ENCODE measurements at places on chromosomes 5 and 9. TPM values are rescaled to one million over a fixed set of nuclear protein-coding genes. Genes with fewer than 3 reads are reported as not detected.

- H3K36me3 ChIP-seq: no peaks in the 10 kb centered on the region
- no peak overlapping the region for H3K4me3 ChIP-seq
- H3K4me1 ChIP-seq: no peaks in the 10 kb centered on the region
- no peak overlapping the region for H3K27ac ChIP-seq
- no peak for DNase-seq
Measured at GRCh38 chr9:102967979-102968378, 27.2 kb upstream of the CYLC2 start.

The AFAP1L1 gene
- 3.5 TPM for total RNA-seq

- peaks cover 1% of the 10 kb centered on the region for H3K27me3 ChIP-seq
- no peak overlapping the region for H3K4me3 ChIP-seq
- no peaks in the 10 kb centered on the region for H3K36me3 ChIP-seq
- no peak for DNase-seq
Measured at GRCh38 chr9:90259311-90260246, 383.0 kb downstream of the DIRAS2 start.

GRCh38 chr5:25995209-25995608 lies 1043.2 kb downstream of the CDH9 start:
- no peak overlapping the region for H3K4me3 ChIP-seq
- H3K36me3 ChIP-seq: no peaks in the 10 kb centered on the region
- H3K27me3 ChIP-seq: no peaks in the 10 kb centered on the region
- H3K27ac ChIP-seq: no peak overlapping the region
- DNase-seq: no peak

The OTP gene
- total RNA-seq: not detected

The SLC36A2 gene
- total RNA-seq: not detected

DNA sequence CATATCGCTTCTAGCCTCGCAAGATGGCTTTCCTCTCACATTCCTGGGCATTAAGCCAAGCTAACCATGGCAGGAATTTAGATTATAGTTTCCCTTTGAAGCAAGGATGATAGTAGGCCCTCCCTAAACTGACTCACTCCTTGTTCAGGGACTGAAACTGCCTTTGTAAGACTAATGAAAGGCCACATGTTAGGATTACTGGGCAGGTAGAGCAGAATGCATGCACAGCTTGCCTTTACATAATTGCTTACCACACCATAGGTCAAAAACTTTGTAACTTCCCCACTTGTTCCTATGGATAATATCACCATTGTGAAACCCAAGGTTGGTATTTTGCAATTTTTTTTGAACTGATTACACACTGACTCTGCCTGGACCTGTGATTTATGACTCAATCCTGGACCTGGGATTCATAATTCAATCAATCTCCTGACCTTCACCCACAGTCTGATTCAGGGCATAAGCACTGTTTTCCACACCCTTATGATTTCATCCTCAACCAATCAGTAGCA lies 41.0 kb upstream of the PRDM9 start:
- DNase-seq: no peak
- H3K27me3 ChIP-seq: no peaks in the 10 kb centered on the region
- H3K36me3 ChIP-seq: no peaks in the 10 kb centered on the region

DNA sequence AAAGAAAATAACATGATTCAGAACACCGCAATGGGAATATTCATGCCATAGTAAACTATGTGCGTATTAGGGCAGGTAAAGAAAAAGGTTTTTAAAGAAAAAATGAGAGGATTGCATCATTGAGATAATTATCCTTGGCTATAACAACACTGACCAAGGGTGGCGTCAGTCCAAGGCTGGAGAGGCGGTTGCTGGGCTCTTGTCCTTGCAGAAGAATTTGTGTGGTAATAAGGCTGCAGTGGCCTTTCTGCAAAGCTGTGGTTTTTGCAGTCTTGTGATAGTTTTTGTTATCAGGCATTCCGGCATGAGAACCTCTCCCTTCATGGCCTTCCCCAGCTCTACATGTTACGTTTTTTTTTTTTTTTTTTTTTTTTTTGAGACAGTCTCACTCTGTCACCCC lies 14.0 kb downstream of the BOD1 start:
- peaks cover 11% of the 10 kb centered on the region for H3K4me1 ChIP-seq
- H3K27me3 ChIP-seq: no peaks in the 10 kb centered on the region
- H3K4me3 ChIP-seq: no peak overlapping the region

DNA sequence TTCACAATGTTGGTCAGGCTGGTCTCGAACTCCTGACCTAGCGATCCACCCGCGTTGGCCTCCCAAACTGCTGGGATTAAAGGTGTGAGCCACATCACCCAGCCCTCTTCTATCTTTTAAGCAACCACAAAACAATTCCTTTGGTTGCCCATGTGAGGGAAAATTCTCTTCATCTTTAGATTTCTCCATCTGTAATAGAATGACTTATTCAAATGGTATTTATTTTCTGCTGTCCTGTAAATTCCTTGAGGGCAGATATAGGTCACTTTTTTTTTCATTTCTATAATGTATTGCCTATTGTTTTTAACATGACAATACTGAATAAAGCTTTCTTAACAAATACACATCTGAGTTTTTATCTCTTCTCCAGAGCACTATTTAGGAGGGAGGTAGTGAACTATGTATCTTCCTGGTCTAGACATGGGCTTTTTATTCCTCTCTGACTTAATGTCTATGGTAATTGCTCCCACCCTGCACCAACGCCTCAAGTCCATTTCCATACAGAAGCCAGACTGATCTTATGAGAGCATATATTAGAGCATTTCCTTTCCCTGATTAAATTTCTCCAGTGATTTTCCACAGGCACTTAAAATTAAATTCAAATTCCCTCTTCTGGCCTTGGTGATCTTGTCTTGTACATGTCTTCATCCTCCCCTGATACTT lies 595.6 kb downstream of the CAAP1 start:
- H3K36me3 ChIP-seq: no peaks in the 10 kb centered on the region
- H3K4me3 ChIP-seq: no peak overlapping the region
- peaks cover 40% of the 10 kb centered on the region for H3K4me1 ChIP-seq
- DNase-seq: peak; percentile 29

GRCh38 chr5:93967923-93968322 lies 226.5 kb upstream of the POU5F2 start:
- no peaks in the 10 kb centered on the region for H3K36me3 ChIP-seq
- DNase-seq: no peak
- H3K4me3 ChIP-seq: no peak overlapping the region
- no peak overlapping the region for H3K27ac ChIP-seq
- no peaks in the 10 kb centered on the region for H3K27me3 ChIP-seq

The LCN1 gene
- not detected for total RNA-seq

DNA sequence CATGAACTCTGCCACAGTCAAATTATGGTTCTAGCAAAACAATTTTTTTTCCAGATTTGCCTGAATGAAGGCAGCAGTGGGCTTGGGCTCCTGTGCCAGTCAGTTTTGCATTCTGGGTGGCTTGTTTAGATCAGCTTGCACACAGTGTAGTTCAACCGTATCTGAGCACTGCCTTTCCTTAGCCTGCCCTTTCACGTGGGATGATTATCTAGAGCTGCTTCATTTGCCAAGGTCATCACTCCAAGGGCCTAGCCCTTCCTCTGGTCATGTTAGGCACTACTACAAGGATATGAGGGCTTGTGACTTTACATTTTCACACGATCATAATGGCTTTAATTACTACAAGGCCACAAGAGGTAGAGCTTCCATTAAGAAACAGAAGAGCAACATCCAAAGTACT lies 150.6 kb upstream of the EFNA5 start:
- no peak for DNase-seq
- no peaks in the 10 kb centered on the region for H3K36me3 ChIP-seq
- no peaks in the 10 kb centered on the region for H3K4me1 ChIP-seq
- no peaks in the 10 kb centered on the region for H3K27me3 ChIP-seq
- no peak overlapping the region for H3K27ac ChIP-seq

- no peak overlapping the region for H3K4me3 ChIP-seq
- H3K27ac ChIP-seq: no peak overlapping the region
- DNase-seq: no peak
- peaks cover 11% of the 10 kb centered on the region for H3K27me3 ChIP-seq
- H3K4me1 ChIP-seq: no peaks in the 10 kb centered on the region
Measured at GRCh38 chr5:36623832-36624231, 17.4 kb downstream of the SLC1A3 start.

DNA sequence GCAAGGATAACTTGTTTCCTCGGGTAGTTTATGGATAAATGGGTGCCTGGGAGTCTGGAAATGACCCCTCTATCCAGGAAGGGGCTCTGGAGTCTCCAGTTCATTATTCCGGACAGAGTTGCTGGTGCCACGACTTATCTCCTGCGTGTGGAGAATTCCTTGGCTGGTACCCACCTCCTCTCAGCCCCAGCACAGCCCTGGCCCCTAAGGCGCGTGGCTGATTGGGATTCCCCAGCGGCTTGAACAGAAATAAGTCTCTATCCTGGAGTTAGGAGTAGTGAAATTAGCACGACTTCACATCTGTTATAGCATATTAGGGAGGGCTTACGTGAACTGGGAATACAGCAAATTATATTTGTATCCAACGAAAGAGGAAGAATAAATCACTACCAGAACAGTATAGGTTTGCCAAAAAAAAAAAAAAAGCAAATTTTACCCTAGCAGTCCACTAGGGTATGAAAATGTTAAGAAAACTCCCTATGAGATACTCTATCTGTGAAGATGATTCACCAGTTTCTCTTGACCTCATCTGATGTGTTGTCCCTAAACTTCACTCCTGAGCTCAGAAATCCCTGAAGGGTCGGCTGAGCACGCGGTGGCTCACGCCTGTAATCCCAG lies 172.5 kb upstream of the OTULINL start:
- peaks cover 88% of the 10 kb centered on the region for H3K4me1 ChIP-seq
- peak overlapping the region; percentile 77 for H3K27ac ChIP-seq
- peaks cover 80% of the 10 kb centered on the region for H3K36me3 ChIP-seq
- H3K4me3 ChIP-seq: peak overlapping the region; percentile 51
- no peak for DNase-seq
